ENCODE measurements at places on chromosomes 3 and 15. TPM values are rescaled to one million over a fixed set of nuclear protein-coding genes. Genes with fewer than 3 reads are reported as not detected.

ALG1L2 gene
- total RNA-seq = 0.54 TPM

MAPK6 gene
- total RNA-seq = 28.0 TPM

IL17RC gene
- 64.5 TPM for total RNA-seq

C3orf22 gene
- not detected for total RNA-seq

RNF123 gene
- total RNA-seq = 14.2 TPM

ACAN gene
- total RNA-seq = not detected

ERICH6 gene
- total RNA-seq = not detected

TERC gene
- 179 TPM for total RNA-seq

SLC28A2 gene
- not detected for total RNA-seq

CTXN2 gene
- total RNA-seq = not detected

GOLGA8J gene
- total RNA-seq = not detected

DLEC1 gene
- 0.05 TPM for total RNA-seq

LRRC31 gene
- not detected for total RNA-seq

ARHGEF26 gene
- total RNA-seq = 5.8 TPM

ABHD17C gene
- total RNA-seq = 10.6 TPM

NDUFAF3 gene
- 48.8 TPM for total RNA-seq

SOX14 gene
- total RNA-seq = not detected

TNFAIP8L3 gene
- total RNA-seq = 6.6 TPM

PCSK6 gene
- 0.73 TPM for total RNA-seq

MME gene
- 84.4 TPM for total RNA-seq

TMEM158 gene
- 18.3 TPM for total RNA-seq

REC114 gene
- not detected for total RNA-seq

NR1I2 gene
- total RNA-seq = not detected

STRIT1 gene
- not detected for total RNA-seq

MUC4 gene
- total RNA-seq = not detected

PLOD2 gene
- total RNA-seq = 136 TPM

DPPA2 gene
- not detected for total RNA-seq

HYAL1 gene
- 2.7 TPM for total RNA-seq

ONECUT1 gene
- total RNA-seq = not detected

TAGLN3 gene
- not detected for total RNA-seq

FAH gene
- total RNA-seq = 44.5 TPM

PAQR9 gene
- not detected for total RNA-seq

SLC28A1 gene
- not detected for total RNA-seq

CAMK2N2 gene
- not detected for total RNA-seq

TMEM39A gene
- 40.8 TPM for total RNA-seq

SLC22A14 gene
- not detected for total RNA-seq

HAPLN3 gene
- total RNA-seq = 4.4 TPM

ACKR4 gene
- total RNA-seq = 0.29 TPM

GOLGA8M gene
- total RNA-seq = 1.2 TPM

CHRFAM7A gene
- 0.54 TPM for total RNA-seq

ATRIP gene
- total RNA-seq = 4.7 TPM

SLC24A5 gene
- not detected for total RNA-seq

ERC2 gene
- total RNA-seq = not detected

ACVR2B gene
- 1.7 TPM for total RNA-seq

PPM1M gene
- 20.8 TPM for total RNA-seq

MEIS2 gene
- total RNA-seq = 58.5 TPM

FGD5 gene
- total RNA-seq = 5.6 TPM

P2RY14 gene
- not detected for total RNA-seq

TRAT1 gene
- not detected for total RNA-seq

CNTN3 gene
- not detected for total RNA-seq

CEP63 gene
- total RNA-seq = 11.4 TPM

ACTRT3 gene
- total RNA-seq = 4.5 TPM

TTLL13 gene
- not detected for total RNA-seq

TM2D3 gene
- 25.9 TPM for total RNA-seq

EXD1 gene
- total RNA-seq = not detected

WNT7A gene
- not detected for total RNA-seq

Measured in cardiac ventricle fibroblast (primary cell).